ENCODE measurements at places on chromosomes 16 and 17.

DNA sequence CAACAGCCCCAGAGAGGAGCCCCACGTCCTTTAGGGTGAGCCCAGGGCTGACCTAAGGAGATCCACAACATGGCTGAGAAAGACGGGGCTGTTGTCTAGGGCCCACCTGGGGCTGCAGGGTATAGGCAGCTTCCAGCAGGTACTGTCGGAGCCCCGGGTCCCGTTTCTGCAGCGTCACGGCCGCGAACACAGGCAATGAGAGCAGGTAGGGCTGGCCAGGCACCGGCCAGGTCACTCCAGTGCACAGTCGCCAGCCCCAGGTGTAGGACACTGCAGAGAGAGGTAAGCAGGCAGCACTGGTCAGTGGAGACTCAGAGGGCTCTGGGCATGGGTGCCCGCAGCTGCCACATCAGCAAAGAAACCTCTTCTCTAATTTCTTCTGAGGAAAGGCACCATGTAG lies 115.2 kb downstream of the LITAF start:
- no peak for DNase-seq

- DNase-seq = no peak
Observed at GRCh38 chr16:48101069-48101674, 54.6 kb downstream of the ABCC12 start.

DNA sequence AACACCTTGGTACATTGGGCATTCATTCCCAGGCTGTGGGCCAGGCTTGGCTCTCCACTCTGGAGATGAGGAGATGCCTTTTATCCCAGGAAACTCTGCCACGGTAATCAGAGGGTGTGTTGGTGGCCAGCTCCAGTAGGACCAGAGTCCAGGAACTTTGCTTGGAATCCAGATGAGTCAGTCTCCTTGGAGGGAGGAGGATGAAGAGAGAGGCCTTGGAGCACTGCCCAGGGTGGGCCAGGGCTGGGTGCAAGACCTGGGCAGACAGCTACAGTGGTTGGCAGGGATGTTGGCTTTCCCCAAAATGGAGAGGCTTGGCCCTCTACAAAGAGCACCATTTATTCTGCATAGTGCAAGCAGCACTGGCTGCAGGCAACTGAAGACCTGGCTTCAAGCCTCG lies 209.0 kb downstream of the RGS9 start:
- DNase-seq = no peak

DNA sequence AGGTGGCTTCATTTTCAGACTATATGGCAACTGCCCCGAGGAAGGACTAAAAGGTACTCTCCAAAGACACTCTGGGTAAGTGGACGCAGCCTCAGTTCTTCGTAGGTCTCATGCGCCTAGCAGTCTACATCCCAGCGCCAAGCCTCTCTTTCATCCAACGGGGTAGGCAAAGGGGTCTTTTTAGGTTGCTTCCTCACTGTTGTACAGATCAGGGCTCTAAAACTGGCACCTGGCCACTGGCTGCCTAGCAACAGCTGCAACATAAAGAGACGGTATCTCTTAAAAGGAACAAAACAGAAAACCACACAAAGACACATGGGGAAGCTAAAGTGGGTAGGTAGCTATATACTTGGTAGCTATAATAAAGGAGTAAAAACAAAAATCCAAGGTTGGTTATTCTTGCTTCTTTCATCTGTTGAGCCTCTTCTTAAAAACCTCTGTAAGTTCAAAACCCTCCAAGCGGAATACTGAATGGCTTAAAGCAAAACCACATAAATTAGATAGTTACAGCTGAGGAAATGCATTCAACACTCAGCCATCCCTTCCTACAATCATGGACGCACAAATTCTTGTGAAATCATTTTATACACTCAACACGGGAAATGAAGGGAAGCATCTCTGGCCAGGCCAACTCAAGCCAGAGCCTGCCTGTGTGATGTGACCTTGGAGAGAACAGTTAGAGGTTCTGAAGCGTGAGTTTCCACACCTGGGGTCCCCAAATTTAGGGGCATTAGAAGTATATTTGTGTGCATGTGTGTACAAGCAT lies 22.7 kb downstream of the CYTH1 start:
- DNase-seq = peak; percentile 69

DNA sequence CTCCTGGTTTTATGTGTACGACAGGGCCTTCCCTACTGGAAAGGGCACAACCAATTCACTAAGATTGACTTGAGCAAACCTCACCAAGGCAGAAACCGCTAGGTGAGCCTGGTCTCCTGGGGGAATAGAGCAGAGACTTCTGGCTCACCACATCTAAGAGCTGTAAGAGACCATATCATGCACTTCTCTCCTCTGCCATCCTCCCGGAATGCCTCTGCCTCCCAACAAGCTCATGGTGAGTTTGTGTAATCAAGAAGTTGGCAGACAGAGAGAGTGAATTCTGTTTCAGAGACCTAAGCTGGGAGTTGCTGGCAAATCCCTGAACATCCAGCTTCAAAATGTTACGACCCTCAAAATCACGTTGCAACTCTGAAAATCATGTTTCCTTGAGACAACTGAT lies 154.8 kb downstream of the SLC39A11 start:
- no peak for DNase-seq
